NCI-H1417 treated with DMSO at 0.1 percent for 48 hours (cell line): ENCODE measurements at places on chromosomes 11 and 22.

DNA sequence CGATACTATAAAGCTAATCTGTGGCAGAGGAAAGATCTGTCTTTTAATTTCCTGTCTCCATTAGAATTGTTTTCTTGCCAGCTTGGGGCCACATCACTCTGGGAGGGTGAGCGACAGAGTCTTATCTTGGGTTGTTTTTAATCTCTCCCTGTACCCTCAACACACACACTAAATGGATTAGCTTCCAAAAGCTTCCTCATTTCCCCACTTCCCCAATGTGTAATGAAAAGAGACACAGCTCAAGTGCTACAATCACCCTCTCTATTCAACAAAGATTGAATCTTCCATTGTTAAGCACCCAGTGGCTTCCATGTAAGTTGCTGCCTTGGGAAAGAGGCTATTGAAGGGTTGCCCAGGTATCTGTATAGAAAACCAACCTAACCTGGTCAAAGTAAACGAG lies 6.1 kb upstream of the ASCL3 start:
- no peak for DNase-seq

DNA sequence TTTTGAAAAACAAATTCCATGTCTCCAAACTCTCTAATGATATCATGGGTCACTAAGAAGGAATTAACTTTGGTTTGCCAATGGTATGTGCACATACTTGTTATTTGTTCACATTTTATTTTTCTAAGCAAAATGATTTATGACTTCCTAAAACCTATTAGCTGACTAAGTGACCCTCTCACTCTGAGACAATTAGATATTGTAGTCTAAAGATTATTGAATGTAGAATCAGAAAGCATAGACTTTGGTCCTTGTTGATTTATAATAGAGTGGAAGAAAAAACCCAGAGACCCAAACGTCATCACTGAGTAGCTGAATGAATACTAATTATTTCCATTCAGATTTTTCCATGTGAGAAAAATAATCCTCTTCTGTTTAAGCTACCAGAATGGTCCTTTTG lies 243.5 kb upstream of the ANO3 start:
- no peak for DNase-seq

GRCh38 chr22:35970616-35971455 lies 57.8 kb downstream of the RBFOX2 start:
- no peak for DNase-seq

- DNase-seq: no peak
These were observed 65.3 kb downstream of the PRDM11 start for GRCh38 chr11:45211732-45212131.

GRCh38 chr22:26847046-26847445 lies 189.7 kb downstream of the MIAT start:
- DNase-seq: no peak

DNA sequence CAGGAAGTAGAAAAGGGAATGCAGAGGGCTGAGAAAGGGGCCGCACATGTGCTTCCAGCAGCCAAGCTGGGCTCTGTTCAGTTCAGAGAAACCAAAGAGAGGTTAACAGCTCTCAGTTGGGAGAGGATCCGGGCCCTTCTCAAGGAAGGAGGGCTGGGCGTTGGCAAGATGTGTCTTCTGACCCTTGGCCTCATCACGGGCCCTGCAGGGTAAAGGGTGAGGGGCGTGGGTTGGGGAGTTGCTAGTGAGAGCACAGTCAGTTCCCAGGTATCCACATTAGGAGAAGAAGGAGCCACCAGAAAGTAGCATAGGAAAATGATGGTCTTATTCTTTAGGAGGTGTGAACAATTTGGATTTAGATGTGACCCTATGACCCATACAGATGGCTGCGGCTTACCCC lies 73.0 kb downstream of the OSBP2 start:
- DNase-seq: no peak

DNA sequence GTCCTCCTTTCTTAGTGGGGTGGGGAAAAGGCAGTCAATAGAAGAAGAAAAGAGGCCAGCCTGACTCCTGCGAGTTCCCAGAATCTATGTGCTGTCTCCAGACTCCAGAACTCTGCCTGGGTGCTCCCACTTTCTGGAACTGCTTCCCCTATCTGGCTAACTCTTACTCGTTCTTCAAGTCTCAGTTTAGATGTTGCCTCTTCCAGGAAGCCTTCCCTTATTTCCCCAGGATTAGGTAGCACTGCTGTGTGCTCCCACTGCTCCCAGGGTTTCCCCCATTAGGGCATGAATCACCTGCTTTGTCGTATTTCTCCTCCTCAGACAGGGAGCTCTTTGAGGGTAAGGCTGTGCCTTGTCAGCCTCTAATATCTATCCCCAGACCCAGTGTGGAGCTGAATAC lies 17.5 kb upstream of the SYT7 start:
- DNase-seq: no peak

DNA sequence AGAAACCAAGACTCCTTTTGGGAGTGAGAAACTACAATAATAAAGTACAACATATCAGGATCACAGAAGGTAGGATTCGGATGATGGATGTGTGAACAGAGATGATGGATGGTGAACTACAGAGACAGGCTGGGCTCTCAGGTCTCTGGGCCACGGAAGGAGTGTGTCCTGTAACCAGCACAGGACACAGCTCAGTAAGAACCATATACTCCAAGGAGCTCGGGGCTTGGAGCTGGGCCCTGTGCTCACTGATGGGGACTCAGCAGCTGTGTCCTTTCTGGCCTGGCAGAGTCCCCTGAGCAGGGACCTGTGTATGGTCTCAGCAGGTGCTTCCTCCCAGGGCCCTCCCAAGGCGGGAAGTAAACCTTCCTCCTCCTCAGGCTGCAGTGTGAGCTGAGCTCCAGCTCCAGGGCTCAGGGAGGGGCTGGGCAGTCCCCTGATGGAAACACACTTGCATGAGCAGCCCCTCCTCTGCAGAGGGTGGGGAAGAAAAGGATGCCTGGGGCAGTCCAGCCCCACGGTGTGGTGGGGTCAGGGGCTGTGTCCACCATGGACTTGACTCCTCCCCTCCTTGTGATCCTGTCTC lies 39.8 kb upstream of the TOP3B start:
- no peak for DNase-seq

- DNase-seq: no peak
These were observed 2.7 kb upstream of the TMPRSS6 start for GRCh38 chr22:37112084-37112728.

DNA sequence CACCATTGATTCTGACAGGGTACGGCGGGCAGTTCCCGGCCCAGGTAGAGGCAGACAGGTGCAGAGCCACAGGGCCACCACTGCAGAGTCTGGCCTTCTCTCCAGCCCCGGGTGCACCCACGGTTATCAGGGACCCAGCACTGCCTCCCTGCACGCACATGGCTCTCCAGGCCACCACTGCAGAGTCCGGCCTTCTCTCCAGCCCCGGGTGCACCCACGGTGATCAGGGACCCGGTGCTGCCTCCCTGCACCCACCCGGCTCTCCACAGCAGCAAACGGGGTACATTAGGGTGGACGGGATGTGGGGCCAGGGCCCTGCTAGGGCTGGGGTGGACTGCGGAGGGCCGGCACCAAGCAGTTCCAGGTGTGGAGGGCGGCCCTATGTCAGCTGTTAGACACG lies 272.9 kb downstream of the BRD1 start:
- no peak for DNase-seq

DNA sequence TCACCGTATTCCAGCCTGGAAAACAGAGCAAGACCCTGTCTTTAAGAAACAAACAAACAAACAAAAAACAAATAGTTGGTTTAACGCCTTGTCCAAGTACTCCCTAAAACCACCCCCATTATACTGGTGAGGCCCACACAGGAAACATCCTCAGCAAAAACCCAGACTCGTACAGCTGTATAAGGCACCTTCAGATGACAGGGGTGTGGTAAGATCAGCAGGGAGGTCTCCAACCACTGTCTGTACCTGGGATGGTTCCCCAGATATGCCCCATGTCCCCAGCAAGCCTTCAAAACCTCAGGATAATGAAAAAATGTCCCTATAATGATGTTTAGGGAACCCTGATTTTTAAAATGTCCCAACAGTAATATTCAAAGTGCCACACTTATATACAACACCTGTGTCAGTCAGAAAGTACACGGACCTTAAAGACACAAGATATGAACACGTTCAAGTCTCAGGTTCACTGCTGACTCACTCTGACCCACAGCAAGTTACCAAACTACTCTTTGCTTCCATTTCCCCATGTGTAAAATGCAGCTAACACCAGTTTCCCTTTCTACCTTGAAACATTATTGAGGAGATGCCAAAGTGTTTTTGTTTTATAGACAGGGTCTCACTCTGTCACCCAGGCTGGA lies 9.3 kb downstream of the SF3A1 start:
- DNase-seq: no peak

DNA sequence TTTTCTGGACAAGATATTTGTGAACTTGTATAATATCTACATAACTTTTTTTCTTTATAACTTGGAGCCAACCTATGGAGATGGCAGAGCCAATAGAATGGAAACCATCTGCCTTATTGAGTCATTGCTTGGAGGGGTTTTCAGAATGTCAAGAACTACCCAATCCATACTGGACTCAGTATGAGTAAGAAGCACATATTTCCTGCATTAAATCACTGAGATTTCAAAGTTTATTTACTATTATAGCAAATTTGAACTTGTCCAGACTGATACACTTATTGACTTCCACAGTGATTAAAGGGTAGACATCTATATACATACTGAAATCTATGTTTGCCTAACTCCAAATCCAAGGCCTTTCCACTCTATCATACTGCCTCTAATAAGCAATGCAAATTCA lies 704.0 kb downstream of the KCNA4 start:
- no peak for DNase-seq

DNA sequence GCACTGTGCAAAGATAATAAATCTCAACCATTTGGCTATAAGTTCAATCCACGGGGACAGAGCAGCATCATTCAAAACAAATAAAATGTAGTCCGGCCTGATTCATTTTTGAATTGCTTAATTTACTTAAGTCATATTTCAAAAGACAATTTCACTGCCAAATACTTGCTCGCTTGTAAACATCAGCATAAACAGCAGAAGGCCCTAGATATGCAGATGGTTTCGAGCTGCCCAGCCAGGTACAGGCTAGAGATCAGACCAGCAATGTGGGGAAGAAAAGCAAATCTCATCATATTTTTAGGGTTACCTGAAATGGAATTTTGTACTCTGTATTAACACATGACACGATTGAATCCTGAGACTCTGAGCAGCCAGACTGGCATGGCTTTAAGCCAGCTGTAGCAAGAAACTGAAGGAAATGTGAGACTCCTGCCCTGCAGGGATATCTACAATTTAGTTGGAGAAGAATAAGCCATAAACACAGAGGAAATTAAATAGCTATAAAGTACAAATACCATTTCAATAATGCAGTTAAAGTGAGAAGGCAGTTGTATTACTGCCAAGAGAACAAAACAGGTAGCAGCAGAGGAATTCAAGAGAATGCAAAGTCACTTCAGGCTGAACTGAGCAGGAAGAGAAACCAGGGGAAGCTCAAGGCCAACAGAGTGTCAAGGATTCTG lies 440.3 kb downstream of the ETS1 start:
- no peak for DNase-seq

DNA sequence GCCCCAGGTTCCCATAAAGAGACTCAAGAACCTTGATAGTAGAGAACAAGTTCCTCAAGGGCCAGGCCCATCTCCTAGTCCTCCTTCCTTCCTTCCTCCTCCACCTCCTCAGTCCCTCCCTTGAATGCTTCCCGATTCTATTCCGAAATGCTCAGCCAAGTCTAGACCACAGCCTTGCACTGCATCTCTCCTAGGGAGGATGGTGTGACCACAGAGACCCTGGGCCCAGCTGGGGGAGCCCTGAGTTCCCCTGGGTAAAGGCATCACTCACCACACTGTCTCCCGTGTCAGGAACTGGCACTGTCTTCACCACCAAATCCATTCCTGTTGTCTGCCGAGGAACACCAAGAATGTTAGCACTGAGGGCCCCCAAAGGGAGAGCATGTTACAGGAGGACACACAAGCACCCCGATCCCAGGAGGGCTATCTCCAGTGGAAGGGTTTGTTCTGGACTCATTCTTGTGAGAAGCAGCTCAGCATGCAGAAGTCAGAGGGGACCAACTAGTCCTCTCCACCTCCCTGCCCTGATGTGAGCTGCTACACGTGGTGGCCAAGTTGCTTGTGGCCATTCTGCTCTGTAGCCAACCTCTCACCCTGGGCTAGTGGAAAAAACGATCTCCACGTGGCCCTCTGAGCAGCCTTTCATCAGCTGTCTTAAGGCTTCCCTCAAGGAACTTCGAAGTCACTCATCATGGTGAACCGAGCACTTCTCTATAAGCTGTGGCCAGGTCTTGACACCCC lies 8.7 kb downstream of the IFT27 start:
- DNase-seq: no peak

- no peak for DNase-seq
These were observed 6.9 kb downstream of the SLC16A8 start for GRCh38 chr22:38077096-38077495.

GRCh38 chr22:48779211-48779643 lies 1048.4 kb downstream of the BRD1 start:
- DNase-seq: no peak

DNA sequence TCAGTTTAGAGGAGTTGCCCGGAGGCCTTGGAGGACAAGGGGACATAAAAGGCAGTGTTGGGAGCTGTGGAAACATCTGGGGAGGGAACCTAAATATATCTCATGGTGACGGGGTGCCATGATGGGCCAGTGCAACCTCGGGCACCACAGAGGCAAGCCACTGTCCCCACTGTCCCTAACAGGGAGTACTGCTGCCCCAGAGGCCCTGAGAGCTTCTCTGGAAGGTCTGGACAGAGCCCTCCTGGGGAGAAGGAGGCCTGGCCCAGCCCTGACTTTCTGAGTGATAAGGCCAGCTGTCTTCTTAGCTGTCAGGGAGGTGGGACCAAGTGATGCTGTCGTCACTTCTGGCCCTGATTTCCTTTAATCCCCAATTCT lies 5.5 kb upstream of the P2RY6 start:
- DNase-seq: no peak

DNA sequence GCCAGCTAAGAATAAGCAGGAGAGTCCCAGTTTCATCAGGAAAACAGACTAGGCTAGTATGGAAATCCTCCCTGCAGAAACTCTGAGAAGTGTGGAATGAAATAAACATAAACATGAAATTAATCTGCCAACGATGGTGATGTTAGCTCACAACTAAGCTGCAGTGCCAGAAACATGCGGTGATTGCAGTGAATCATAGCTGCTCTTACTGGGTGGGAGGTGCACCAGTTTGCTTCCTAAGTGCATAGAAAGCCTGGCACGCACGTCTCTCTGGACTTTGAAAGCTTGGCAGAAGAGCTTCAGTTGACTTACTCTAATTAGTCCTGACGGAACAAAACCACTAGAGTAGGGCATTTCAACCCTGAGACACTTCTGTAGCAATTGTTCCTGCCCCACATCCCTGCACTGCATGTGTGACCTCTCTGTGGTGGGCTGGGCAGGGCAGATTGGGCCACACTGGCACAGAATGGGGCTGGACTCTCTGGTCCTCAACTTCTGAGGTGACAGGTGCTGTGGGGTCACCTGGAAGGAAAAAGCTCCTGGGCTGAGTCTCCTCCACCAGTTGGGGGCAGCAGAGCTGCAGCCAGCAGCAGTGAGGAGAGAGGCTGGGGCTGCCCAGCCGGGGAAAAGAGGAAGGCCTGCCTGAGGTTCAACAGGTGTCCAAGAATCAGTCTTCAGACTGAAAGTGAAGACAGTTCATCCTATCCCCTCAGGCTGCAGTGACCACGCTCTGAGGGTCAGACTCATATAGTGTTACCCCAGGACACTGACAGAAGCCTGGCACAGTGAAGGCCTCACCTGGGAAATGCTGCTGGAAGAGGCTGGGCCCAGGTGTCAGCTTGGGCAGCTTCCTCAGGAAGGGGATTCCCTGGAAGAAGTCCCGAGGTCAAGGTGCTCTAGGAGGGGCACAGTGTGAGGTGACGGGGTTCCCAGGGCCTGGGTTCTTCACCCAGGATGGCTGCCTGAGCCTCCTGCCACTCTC lies 40.5 kb downstream of the GGTLC2 start:
- DNase-seq: no peak
